ENCODE measurements at places on chromosomes 2 and 18.
A peak's percentile ranks its signal among the peaks of the same experiment; 100 is the strongest.

DNA sequence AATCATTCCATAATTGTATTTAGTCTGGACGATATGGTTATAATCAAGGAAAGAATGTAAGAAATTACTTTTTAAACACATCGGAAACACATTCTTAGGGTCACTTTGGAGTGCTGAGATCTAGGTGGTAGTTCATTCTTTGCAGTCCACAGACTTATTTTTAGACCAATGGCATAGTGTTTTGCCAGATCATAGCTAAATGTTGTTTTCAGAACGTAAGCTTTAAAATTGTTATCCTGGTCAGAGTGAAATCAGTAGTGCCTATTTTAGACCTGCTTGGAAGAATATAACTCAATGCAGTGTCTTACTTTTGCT, 4.3 kb downstream of the MYL12A start:
- DNase-seq, result no peak

- DNase-seq, result no peak
Measured at GRCh38 chr18:9359796-9360195, 25.2 kb downstream of the TWSG1 start.

DNA sequence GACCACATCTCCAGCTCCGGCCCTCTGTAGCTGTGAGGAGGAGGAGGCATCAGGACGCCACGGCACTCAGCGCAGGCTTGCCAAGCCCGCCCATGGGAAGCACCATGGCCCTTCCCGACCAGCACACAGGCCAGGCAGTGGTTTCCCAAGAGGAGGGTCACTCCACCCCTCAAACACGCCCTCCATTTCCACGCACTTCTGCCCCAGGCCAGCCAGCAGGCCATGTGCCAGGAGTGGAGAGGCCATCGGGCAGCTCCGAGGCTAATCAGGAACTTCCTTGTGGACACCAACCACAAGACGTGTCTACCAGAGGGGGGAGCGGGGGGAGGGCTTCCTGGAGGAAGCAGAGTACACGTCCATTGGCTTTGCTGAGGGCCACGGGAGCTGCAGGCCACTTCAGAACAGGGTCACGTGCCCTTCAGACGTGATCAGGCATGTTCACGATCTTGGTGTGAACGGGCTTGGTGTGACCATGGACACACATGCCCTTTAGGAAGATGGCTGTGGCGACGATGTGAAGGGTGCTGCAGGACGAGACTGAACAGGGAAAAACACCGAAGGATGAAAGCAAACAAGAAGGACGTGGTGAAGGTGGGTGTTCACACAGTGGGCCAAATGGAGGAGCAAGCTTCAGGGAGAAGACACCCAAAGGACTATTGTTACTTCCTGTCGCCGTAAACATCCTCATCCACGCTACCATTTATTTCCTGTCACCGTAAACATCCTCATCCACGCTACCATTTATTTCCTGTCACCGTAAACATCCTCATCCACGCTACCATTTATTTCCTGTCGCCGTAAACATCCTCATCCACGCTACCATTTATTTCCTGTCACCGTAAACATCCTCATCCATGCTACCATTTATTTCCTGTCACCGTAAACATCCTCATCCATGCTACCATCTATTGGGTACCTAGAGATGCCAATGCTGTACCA, 6.5 kb upstream of the MTERF4 start:
- DNase-seq, result no peak

- no peak for DNase-seq
Measured at GRCh38 chr2:37829616-37830395, 95.3 kb upstream of the RMDN2 start.

DNA sequence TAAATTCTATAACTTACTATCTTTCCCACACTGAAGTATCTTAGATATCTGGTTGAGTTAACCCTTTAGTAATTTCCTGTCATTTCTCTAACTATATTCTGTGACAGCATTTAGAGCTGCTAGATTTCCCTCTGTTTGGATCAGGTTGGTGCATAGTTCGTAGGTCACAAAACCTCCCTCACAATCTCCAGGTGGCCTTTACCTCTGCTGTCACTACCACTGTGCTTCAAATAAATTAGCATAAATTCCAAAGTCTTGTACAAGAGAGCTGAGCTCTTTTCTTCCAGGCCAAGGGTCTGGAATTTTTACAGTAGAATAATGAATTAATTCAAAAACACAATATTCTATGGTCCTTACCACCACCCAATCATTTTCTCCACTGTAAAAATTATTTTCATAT, 739.7 kb downstream of the ERBB4 start:
- no peak for DNase-seq

DNA sequence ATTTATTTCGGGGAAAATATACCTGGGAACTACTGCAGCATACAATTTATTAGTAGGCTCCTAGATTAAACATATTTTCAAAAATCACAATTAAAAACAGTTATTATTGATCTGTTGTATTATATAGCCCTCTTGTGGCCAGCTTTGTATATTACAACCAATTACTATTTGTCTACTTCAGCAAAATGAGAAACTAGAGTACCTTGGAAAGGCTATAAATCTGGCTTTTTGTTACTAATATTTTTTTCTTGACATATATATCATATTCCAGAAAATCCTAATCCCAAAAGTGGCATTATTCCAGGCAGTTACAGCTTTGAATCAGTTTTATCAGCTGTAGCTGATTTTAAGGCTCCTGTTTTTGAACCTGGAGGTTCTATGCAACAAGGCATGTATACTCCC, 101.2 kb downstream of the UBR3 start:
- peak; percentile 11 for DNase-seq

- DNase-seq, result peak; percentile 38
Measured at GRCh38 chr18:41922841-41923240, 32.2 kb upstream of the PIK3C3 start.

DNA sequence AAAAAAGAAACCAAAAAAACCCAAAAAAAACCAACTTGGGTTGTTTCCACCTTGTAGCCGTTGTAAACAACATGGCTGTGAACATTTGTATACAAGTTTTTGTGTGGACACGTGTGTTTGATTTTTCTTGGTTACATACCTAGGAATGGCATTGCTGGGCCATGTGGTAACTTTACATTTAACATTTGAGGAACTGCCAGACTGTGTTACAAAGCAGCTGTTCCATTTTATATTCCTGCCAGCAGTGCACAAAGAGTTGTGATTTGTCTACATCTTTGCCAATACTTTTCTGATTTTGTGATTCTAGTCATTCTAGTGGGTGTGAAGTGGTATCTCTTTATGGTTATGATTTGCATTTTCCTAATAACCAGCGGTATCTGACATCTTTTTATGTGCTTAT, 22.5 kb downstream of the LPIN1 start:
- no peak for DNase-seq

DNA sequence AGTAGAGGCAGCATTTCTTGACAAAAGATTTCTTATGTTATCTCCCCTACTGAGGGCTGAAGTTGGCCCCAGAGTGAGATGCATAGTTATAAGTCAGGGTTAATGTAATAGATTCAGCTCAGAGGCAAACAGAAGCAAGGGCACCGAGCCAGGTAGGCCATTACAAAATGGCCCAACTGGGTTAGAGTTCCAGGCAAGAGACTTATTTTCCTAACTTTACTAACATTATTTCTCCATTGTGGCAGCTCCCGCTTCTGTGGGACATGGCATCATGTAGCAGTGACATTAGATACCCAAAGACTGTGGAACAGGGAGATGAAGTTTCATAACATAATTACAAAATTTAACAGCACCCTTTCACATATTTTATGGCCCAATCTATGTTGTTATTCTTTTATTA, 27.1 kb downstream of the TSPYL6 start:
- no peak for DNase-seq

GRCh38 chr2:127561371-127561770, 25.9 kb downstream of the MYO7B start:
- DNase-seq, result no peak

- no peak for DNase-seq
Measured at GRCh38 chr2:68200157-68200787, 42.6 kb downstream of the PNO1 start.

GRCh38 chr2:240349133-240350005, 86.1 kb upstream of the GPC1 start:
- no peak for DNase-seq

GRCh38 chr2:229153267-229153666, 117.8 kb downstream of the PID1 start:
- no peak for DNase-seq

DNA sequence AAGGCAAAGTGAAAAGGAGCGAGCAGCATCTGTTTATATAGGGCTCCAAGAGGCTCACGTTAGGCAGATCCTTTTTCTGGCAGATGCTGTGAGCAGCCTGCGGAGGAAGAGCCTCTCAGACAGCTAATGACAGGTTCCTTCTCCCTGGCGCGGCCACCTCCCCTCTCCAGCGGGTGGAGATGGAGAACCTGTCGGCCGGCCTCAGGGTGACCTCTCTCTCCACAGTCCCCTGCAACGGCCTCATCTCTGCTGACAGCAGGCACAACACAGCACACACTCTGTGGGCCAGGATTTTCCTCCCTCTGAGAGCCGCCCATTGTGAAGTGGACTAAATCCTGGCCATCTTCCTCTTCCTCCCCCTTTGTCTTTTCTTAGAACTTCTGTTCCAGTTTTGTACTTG, 119.8 kb downstream of the PRKCE start:
- DNase-seq, result peak; percentile 35

DNA sequence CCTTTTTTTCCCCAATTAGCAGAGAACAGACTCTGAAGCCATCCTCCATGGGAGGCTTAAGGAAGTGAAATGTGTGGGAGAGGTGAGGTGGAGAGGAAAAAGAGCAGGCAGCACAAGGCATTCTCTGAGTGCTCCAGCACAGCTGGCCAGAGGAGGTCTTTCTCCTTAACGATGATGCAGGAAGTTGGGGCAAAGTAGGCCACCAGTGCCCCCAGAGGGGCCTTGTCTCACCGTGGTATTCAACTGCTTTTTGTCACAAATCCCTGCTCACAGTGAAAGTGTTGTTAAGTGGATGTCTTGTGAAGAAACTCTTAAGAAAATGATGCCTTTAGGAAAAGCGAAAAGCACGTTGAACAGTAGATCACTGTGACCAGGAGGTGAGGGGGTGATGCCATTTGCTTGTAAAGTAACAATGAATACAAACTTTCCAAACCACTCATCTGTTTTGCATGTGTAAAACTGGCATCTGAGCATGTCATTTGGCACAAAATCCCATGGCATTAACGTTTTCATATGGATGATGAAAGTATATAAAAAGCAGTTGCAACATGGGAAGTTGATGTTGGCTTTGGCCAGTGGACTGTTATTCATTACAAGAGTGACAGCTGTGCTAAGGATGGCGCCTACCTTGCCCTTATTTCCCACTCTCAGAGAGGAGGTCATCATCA, 49.2 kb upstream of the CDC42EP3 start:
- DNase-seq, result no peak

- no peak for DNase-seq
Measured at GRCh38 chr2:19916385-19916950, 14.7 kb upstream of the TTC32 start.

GRCh38 chr18:59535055-59535454, 162.2 kb downstream of the CCBE1 start:
- no peak for DNase-seq

DNA sequence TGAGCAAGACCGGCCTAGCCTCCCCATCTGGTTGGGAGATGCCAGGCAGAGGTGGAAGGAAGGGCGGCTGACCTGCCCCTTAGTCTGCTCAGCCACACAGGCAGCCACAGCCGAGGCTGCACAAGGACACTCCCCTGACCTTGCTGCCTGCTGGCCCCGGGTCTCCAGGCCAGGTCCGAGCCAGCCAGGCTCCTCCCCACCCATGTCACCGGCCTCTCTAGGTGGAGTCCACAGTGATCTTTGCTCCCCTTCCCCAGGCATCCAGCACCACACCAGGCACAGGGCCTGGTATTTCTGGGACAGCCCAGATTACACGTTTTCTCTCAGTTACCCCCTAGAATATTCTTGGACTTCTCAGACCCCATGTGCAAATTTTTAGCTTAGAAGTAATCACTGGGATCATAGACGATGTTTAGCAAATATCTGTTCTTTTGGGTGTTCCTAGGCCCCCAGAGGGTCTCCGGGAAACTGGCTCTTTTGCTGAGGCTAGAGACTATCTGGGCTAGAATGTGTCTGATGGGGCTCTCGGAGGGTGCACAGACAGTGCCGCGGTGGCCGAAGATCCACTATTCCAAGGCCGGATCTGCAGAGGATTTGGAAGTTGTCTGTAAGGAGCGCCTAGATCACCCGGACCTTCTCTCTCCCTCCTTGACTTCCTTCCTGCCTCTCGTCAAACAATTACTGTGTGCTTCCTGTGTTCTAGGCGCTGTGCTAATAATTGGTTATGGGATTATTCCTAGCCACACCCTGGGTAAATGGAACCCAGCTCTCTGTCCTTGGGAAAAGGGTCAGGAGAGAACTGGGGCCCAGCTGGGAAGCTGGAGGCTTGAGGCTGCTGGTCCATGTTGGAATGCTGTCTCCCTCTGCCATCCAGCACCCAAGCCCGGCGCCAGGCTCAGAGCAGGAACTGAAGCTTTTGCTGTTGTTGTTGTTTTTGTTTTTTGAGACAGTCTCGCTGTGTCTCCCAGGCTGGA, 46.9 kb downstream of the ODC1 start:
- DNase-seq, result no peak

- no peak for DNase-seq
Measured at GRCh38 chr2:127887776-127888130, 2.0 kb upstream of the AMMECR1L start.

DNA sequence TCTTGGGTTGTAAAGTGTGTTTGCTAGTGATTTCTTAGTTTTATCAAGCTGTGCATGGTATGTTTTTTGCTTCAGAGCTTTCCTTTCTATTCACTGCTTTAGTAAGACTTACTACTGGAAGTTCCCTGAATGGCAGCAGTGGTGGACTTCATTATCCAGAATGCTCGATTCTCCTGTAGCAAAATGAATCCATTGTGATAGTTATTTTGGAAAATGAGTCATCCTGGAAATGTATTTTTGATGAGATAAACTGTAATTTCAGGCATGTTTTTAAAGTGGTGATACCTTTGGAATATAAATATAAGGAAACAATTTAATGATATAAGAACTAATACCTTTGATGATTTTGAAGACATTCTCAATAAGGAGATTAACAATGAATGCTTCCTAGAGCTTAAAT, 387.1 kb downstream of the PTPRM start:
- no peak for DNase-seq

DNA sequence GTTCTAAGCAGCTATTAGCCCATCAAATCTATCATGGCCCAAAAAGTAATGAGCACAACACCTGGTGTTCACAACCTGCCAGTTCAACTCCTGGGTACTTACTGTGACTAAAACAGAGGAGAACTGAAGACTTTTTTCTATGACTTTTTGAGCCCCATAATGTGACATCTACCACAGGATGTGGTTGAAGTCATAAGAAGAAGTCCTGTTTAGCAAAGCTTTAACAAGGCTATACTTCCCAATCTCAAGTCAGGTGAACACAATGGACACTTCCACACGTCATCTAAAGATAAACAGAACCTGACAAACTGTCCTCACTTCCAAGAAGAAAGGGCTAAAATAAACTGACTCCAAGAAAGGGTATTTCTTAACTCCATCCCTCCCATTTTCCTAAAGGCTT, 138.8 kb downstream of the ATAD2B start:
- DNase-seq, result no peak

DNA sequence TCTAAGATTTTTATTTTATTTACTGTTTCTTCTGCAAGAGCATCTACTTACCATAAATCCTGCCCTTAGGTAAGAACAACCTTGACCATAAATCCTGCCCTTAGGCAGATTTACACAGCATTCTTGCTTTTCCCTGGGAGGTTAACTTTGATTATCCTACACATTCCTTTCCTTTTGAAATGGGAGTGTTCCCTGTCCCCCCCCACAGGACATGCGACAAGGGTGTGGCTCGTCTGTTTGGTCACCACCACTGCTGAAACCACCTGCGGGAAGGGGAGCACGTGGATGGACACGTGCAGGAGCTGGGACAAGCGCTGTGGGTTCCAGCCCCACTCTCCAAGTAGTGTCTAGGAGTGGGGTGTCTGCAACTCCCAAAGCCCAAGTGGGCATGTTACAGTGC, 239.3 kb upstream of the SP5 start:
- DNase-seq, result no peak

Measured in DMS153 (cell line).